Suppressor macrophage (primary cell): ENCODE measurements at places on chromosomes 5 and 9.

- no peak for DNase-seq
Observed at GRCh38 chr9:131483319-131484050, 19.2 kb upstream of the POMT1 start.

GRCh38 chr9:110121170-110121569 is 86.8 kb downstream of the C9orf152 start:
- DNase-seq, result no peak

DNA sequence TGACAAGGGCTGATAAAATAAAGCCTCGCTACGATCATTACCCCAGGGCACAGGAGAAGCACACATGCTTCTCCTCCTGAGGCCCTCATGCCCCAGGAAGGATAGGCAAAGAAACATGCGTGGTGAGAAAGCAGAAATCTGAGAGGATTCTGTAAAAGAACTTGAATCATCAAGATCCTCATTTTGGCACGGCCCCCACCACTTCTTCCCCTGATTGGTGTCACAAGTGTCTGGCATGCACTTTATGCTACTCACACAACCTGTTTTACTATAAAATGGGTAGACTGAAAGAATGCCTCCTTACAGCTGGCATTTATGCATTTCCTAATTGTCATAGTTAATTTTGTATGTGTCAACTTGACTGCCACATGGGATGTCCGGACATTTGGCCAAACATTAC is 32.1 kb downstream of the PCA3 start:
- peak; percentile 28 for DNase-seq

- DNase-seq, result no peak
Observed at GRCh38 chr5:177130211-177131018, 3.2 kb upstream of the NSD1 start.

DNA sequence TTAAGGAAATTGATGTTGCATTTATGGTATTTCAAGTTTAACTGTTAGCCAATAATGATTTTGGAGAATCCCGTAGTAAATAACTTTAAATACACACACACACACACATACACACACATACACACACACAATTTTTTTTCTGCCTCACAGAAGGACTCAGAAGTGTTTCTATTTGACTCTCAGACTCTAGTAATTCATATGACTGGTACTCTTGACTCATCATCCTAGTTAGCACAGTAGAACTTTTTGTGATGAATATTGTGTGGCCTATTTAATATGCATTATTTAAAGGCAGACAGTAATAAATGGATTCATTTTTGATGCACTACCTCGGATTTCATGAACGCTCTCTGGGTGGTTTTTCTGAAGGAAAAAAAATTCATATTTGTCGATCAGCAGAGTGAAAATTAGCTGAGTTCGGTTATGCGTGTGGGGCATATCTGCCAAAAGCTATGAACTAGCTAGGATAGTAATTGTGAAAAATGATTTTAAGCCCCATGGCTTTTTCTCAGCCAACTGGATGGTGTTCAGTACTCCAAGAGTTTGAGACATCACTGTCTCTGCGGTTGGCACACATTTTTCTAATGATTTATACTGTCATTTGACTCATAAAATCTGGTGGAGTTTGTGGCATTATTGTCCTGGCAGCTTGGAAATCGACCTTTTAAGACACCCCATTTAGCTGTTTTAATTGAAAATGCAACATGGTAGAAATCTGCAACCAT is 102.2 kb downstream of the PCSK5 start:
- no peak for DNase-seq

DNA sequence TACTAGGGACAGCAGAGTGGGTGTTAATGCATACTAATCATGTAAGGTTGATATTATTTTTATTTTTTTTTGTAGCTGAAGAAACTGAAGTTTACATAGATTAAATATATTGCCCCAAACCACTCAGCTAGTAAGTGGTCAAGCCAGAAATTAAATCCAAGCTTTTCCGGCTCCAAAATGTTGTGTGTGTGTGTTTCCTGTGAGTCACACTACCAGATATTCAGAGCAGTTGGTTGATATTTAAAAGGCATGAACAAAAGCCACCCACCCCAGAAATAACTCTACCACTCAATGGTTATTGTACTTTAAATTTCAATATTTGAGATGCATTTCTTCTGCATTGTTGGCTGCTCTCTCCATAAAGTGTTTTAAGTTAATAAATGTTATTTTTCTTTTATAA is 29.5 kb downstream of the KCNN2 start:
- DNase-seq, result no peak

GRCh38 chr9:28413471-28413870 is 840.2 kb upstream of the C9orf72 start:
- no peak for DNase-seq

DNA sequence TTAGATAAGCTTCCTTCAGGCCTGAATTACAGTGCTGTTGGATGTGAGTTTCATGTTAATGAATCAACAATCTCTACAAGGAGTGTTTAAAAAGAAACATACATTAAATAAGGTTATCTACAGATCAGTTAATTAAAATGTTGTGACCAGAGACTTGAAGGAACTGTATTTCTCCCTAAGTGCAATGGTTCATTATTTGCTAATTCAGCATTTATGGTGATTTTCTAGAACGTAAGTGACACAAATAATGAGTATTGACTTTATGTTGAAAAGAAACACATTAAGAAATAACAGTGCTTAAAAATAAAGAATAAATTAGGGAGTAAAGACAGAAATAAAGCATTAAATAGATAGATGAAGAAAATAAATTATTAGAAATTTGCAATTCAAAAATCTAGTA is 74.5 kb downstream of the ADAMTSL1 start:
- DNase-seq, result no peak

- no peak for DNase-seq
Observed at GRCh38 chr9:70510157-70510770, 95.8 kb upstream of the KLF9 start.

GRCh38 chr9:95383185-95383676 is 65.7 kb upstream of the FANCC start:
- DNase-seq, result no peak

GRCh38 chr5:160151017-160151416 is 31.8 kb upstream of the PWWP2A start:
- DNase-seq, result no peak

GRCh38 chr9:105886136-105886535 is 191.8 kb downstream of the TMEM38B start:
- DNase-seq, result no peak

GRCh38 chr5:78235289-78235688 is 59.2 kb downstream of the AP3B1 start:
- peak; percentile 2 for DNase-seq

DNA sequence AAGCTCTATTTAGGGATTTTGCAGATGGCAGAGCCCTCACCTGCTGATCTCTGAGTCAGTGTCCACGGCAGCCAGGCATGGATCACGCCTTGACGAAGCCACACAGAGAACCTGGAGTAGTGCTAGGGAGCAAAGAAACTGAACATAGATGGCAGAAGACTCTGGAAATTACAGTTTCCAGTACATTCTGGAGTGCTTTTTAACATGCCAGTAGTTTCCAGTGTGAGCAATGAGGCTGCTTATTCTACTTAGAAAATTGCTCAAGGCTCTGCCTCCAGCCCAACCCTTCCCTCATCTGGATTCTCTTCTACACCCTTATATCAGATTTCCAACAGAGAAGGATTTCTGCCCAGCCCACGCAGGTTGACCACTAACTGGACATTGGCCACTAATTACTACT is 203.3 kb downstream of the ADAMTS12 start:
- DNase-seq, result no peak

- no peak for DNase-seq
Observed at GRCh38 chr9:90343991-90344390, 298.6 kb downstream of the DIRAS2 start.

- no peak for DNase-seq
Observed at GRCh38 chr9:112572416-112572815, 85.8 kb downstream of the KIAA1958 start.

- no peak for DNase-seq
Observed at GRCh38 chr9:114168281-114169028, 13.1 kb downstream of the COL27A1 start.

- no peak for DNase-seq
Observed at GRCh38 chr5:2748179-2748860, 3.2 kb downstream of the IRX2 start.

- DNase-seq, result no peak
Observed at GRCh38 chr5:79566896-79567295, 45.3 kb upstream of the TENT2 start.

GRCh38 chr5:107023732-107024131 is 647.0 kb downstream of the EFNA5 start:
- DNase-seq, result no peak

DNA sequence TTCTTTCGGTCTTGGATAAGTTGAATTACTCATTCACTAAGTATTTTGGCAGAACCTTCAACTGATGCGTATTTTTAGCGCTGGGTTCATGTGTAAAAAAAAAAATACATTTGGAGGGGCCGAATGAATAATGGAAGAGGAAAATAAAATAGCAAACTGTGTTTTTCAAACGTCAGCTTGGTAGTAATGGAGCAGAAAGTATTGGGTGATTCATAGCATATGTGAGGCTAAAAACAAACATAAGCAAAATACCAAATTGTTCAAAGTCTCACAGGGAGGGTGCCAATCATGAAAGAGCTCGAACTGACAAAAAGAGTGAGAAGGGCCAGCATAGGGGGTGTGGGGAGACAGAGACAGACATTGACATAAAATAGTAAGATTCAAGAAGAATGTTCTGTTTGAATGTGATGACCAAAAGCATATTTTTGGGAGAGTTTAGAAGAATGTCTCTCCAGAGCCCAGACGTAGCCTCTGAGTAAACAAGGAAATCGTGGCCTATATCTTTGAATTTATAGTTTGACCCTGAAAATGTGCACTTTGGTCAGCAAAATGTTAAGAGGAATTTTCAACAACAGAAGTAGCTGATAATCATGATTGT is 174.9 kb upstream of the HMHB1 start:
- no peak for DNase-seq

DNA sequence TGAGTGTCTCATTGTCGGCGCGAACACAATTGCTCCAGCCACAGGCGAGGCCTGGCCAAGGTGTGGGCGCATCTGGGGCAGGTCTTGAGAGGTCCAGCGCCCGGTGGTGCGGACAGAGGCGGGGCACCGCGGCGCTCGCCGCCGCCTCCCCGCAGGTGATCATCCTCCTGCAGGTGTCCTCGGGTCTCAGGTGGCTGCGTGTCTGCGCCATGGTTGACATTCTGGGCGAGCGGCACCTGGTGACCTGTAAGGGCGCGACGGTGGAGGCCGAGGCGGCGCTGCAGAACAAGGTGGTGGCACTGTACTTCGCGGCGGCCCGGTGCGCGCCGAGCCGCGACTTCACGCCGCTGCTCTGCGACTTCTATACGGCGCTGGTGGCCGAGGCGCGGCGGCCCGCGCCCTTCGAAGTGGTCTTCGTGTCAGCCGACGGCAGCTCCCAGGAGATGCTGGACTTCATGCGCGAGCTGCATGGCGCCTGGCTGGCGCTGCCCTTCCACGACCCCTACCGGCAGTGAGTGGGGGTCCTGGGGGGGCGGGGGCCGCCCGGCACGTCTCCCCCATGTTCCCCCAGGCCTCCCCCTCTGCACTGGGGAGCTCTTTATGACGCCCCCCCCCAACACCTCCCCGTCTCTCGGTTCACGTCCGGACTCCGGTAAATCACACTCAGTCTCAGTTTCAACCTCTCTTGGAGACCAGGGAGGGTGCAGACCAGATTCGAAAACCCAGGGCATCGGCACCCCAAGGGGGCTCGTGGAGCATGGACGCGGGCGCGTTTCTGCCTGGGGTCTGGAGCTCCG is 446 bp downstream of the NXNL2 start:
- no peak for DNase-seq

- DNase-seq, result no peak
Observed at GRCh38 chr9:128389395-128390149, 18.4 kb downstream of the URM1 start.

- DNase-seq, result no peak
Observed at GRCh38 chr5:33981408-33982162, 2.9 kb downstream of the SLC45A2 start.

DNA sequence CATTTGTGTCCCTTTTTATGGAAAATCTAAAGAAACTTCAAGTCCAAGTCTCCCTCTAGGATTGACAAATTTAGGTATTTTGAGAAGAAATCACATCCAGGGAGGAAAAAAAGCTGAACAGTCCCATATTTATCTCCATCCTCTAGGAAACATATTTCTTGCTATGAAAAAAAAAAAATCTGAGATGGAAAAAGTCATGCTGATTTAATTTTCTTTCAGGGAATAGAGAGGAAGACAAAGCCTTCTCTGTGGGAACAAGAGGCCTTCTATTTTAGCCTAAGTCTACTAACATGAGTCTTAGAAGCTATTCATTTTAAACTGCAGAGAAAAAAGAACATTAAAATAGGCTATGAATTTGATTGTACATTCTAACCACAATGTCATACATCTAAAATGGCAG is 63.1 kb upstream of the CDK5RAP2 start:
- DNase-seq, result no peak

- no peak for DNase-seq
Observed at GRCh38 chr5:2199697-2200096, 317.0 kb upstream of the IRX4 start.

DNA sequence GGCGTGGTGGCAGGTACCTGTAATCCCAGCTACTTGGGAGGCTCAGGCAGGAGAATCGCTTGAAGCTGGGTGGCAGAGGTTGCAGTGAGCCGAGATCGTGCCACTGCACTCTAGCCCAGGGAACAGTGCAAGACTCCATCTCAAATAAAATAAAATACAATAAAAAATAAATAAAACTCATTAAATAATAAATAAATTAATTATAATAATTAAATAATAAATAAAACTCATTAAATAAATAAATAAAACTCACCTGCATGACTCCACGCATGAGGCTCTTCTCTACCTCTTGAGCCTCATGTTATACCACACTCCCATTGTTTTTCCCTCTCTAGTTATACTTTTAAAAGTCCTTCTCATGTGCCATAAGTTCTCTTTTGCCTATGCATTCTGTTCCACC is 995.4 kb downstream of the MAT2B start:
- DNase-seq, result no peak

DNA sequence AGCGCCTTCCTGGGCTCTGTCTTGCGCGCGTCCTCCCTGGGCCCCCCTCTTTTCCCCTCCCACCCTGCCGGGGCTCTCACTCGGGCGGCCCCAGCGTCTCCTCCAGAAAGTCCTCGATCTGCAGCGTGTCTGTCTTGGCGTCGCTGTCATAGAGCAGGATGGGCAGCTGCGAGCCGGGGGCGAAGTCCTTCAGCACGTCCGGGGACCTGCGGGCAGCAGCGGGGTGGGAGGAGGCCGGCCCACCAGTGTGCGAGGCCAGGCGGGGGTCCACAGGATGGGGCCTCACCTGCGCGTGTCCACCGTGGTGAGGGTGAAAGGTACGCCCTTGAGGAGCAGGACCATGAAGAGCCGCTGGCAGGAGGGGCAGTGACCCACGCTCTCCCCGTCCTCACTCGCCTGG is 1.0 kb downstream of the CLIC3 start:
- no peak for DNase-seq

GRCh38 chr5:111752426-111752965 is 4.5 kb downstream of the NREP start:
- no peak for DNase-seq
